ENCODE measurements at places on chromosomes 12 and 14. TPM values are rescaled to one million over a fixed set of nuclear protein-coding genes. Genes with fewer than 3 reads are reported as not detected.
A peak's percentile ranks its signal among the peaks of the same experiment; 100 is the strongest.

Gene LBHD2
- 5.6 TPM for total RNA-seq

Gene MDGA2
- 3.9 TPM for total RNA-seq

Gene MYF6
- total RNA-seq = not detected

Gene NANOG
- 0.50 TPM for total RNA-seq

Gene PROX2
- total RNA-seq = 0.08 TPM

Gene TAS2R20
- total RNA-seq = 2.2 TPM

Gene PARP2
- total RNA-seq = 50.7 TPM

Gene KMT2D
- 169 TPM for total RNA-seq

DNA sequence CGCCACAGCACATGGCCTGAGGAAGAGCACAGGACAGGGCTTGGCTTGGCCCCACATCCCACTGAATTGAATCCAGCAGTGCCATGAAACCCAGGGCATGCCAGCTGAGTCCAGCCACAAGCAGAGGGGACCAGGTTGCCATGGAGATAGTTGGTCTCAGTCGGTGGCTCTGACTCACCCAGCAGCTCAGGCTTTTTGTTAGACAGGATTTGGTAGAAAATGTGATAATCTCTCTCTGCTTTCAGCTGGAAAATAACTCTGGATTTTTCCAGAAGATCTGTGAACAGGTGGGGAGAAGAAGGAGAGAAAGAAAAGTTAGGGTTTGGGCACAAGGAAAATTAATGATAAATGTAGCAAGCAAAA lies 4.8 kb downstream of the MYH7 start:
- H3K27me3 ChIP-seq = no peaks in the 10 kb centered on the region
- no peak overlapping the region for H3K27ac ChIP-seq
- H3K36me3 ChIP-seq = no peaks in the 10 kb centered on the region
- DNase-seq = no peak
- H3K4me1 ChIP-seq = no peaks in the 10 kb centered on the region

- no peak for DNase-seq
- H3K36me3 ChIP-seq = no peaks in the 10 kb centered on the region
- H3K27ac ChIP-seq = no peak overlapping the region
- no peaks in the 10 kb centered on the region for H3K4me1 ChIP-seq
- no peak overlapping the region for H3K4me3 ChIP-seq
- H3K27me3 ChIP-seq = no peaks in the 10 kb centered on the region
These were observed 44.7 kb downstream of the ZFYVE1 start for GRCh38 chr14:72982146-72982708.

GRCh38 chr14:93009471-93010129 lies 86.7 kb downstream of the CHGA start:
- peaks cover 82% of the 10 kb centered on the region for H3K4me1 ChIP-seq
- no peak overlapping the region for H3K4me3 ChIP-seq
- H3K27me3 ChIP-seq = no peaks in the 10 kb centered on the region
- peak; percentile 79 for DNase-seq
- H3K36me3 ChIP-seq = no peaks in the 10 kb centered on the region

- no peak overlapping the region for H3K4me3 ChIP-seq
- H3K27me3 ChIP-seq = no peaks in the 10 kb centered on the region
- H3K27ac ChIP-seq = no peak overlapping the region
- DNase-seq = no peak
These were observed 59.5 kb downstream of the ETNK1 start for GRCh38 chr12:22684140-22685118.

- H3K4me1 ChIP-seq = no peaks in the 10 kb centered on the region
- DNase-seq = no peak
- no peaks in the 10 kb centered on the region for H3K36me3 ChIP-seq
- no peak overlapping the region for H3K4me3 ChIP-seq
- no peak overlapping the region for H3K27ac ChIP-seq
These were observed 791.6 kb downstream of the DIO2 start for GRCh38 chr14:79419571-79420327.

GRCh38 chr12:53944209-53944608 lies 5.6 kb downstream of the HOXC13 start:
- no peak overlapping the region for H3K27ac ChIP-seq
- peaks cover under 1% of the 10 kb centered on the region for H3K27me3 ChIP-seq
- DNase-seq = no peak
- no peak overlapping the region for H3K4me3 ChIP-seq

- no peak for DNase-seq
- H3K36me3 ChIP-seq = no peaks in the 10 kb centered on the region
- no peak overlapping the region for H3K4me3 ChIP-seq
- H3K4me1 ChIP-seq = peaks cover 9% of the 10 kb centered on the region
- no peaks in the 10 kb centered on the region for H3K27me3 ChIP-seq
These were observed 3.8 kb downstream of the MARS1 start for GRCh38 chr12:57491393-57492280.

DNA sequence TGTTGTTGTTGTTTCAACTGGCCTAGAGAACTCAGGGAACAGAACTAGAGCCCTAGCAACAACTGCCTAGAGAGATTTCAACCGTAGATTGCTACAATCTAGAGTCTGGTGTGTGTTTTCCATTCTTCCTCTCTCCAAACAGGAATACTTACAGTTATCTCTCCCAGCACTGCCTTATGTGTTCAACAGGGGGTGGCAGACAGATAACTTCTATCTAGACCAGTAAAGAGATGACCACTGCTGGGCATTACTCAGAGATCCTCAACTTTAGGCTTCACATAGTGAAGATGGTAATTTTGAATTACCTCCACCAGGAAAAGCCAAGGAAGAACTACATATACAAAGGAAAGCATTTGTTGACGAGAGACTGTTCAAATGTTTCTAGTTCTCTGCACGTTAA lies 4.8 kb downstream of the TXNDC16 start:
- H3K27me3 ChIP-seq = no peaks in the 10 kb centered on the region
- H3K36me3 ChIP-seq = no peaks in the 10 kb centered on the region
- peaks cover 28% of the 10 kb centered on the region for H3K4me1 ChIP-seq

DNA sequence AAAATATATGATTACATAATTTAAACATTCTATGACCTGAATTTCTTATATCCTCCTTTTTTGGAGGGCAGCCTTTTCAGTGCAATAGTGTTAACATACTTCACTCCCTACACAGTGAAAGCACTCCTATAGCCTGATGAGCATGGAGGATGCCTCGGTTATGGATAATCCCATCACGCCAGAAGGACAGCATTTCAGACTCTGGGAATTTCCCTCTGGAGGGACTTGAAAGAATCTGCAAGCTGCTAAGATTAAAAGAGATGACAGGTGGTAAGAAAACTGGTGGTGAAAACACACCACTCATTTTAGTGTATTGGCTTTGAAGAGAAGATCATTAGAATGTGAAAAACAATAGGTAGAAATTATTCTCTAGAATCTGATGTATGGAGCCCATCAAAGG lies 99.3 kb upstream of the LMNTD1 start:
- H3K27me3 ChIP-seq = no peaks in the 10 kb centered on the region
- DNase-seq = no peak
- no peaks in the 10 kb centered on the region for H3K4me1 ChIP-seq
- no peak overlapping the region for H3K27ac ChIP-seq
- no peaks in the 10 kb centered on the region for H3K36me3 ChIP-seq
- no peak overlapping the region for H3K4me3 ChIP-seq

DNA sequence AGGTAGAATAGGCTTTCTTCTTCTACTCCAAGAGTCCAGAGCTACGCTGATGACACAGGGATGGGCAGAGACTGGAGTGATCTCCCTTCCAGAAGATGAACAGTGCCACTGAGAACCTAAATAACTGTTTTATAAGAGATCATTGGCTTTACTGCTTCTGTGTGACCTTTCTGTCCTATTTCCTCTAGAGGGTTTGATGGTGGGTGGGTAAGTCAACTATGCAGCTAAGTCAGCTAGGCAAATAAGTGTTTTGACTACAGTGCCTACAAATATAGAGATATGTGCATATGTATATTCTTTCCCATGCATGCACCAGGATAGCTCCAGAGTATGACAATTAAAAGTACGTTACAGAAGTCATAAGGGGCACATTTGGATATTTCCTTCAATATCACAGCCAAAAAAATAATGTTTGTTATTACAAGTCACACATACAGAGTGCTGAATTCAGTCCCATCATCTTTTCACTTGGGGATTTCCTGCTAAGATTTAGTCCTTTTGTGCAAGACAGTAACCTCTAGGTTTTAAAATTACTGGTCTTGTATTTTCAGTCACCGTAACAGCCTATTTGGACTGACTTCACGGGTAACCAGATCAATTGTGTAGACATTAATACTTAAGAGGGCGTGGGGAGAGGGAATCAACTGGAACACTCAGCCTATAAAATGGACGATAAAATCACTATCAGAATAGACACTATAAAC lies 412.6 kb upstream of the SOX5 start:
- H3K27ac ChIP-seq = no peak overlapping the region
- no peaks in the 10 kb centered on the region for H3K4me1 ChIP-seq
- H3K4me3 ChIP-seq = no peak overlapping the region
- H3K27me3 ChIP-seq = no peaks in the 10 kb centered on the region
- no peaks in the 10 kb centered on the region for H3K36me3 ChIP-seq

- no peaks in the 10 kb centered on the region for H3K27me3 ChIP-seq
- H3K4me3 ChIP-seq = no peak overlapping the region
- H3K36me3 ChIP-seq = no peaks in the 10 kb centered on the region
- no peak overlapping the region for H3K27ac ChIP-seq
These were observed 881.9 kb downstream of the GALC start for GRCh38 chr14:87111126-87111525.

- no peaks in the 10 kb centered on the region for H3K27me3 ChIP-seq
- no peak for DNase-seq
- H3K36me3 ChIP-seq = no peaks in the 10 kb centered on the region
- H3K27ac ChIP-seq = no peak overlapping the region
- no peaks in the 10 kb centered on the region for H3K4me1 ChIP-seq
These were observed 990.3 kb downstream of the AACS start for GRCh38 chr12:126055521-126055920.

DNA sequence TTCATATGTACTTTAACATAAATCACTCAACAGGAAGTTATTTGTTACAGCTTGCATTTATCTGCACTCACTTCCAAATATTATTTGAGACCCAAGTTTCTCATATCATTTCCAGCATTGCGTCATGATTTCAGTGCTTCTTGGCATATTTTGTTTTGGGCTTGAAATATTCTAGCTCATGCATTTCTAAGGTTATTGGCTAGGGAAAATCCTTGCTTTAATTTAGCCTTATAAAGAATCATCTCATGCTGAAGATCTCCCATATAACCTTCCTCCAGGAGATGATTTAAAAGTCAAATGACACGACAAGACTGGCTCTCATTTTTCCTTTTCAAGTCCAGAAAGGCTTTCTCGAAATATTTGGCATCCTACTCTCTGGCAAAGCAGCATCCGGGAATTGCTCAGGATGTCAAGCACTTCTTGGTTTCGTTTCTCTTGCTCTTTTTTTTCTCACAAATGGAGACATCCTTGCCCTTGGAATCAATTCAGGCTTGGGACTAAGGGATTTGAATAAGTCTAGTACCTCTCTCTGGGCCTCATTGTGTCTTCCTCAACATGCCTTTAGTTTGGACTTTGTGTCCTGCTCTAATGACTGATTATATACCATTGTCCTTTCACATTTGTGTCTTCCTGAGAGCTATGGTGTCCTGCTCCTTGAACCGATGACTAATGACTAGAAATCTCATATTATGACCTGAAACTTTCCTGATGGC lies 295.0 kb downstream of the RMST start:
- no peaks in the 10 kb centered on the region for H3K4me1 ChIP-seq
- peak overlapping the region; percentile 70 for H3K27ac ChIP-seq
- H3K36me3 ChIP-seq = no peaks in the 10 kb centered on the region
- H3K4me3 ChIP-seq = no peak overlapping the region
- DNase-seq = no peak

GRCh38 chr12:9751204-9752144 lies 9.2 kb downstream of the CD69 start:
- DNase-seq = no peak
- no peaks in the 10 kb centered on the region for H3K4me1 ChIP-seq
- H3K4me3 ChIP-seq = peak overlapping the region; percentile 9

DNA sequence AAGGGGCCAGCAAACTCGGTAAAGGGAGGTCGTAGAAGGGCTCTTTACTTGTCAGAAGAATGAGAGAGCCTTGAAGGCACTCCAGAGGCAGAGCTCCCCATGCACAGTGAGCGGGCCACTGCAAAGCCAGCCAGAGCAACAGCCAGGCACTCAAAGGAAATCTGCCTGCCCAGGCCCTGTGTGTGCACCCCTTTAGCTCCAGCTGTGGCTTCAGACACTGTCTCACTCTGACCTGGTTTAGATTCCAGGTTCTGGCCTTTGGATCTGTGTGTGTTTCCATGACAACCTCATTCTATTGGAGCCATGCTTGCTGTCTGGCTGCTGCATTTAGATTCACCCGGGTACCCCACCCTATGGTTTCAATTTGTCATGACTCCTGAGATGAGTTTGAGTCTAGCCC lies 170.3 kb downstream of the CAPZA3 start:
- no peak overlapping the region for H3K4me3 ChIP-seq
- H3K27ac ChIP-seq = no peak overlapping the region
- no peaks in the 10 kb centered on the region for H3K4me1 ChIP-seq
- no peaks in the 10 kb centered on the region for H3K36me3 ChIP-seq
- no peak for DNase-seq

GRCh38 chr12:11055306-11055705 lies 6.8 kb downstream of the TAS2R46 start:
- no peaks in the 10 kb centered on the region for H3K4me1 ChIP-seq
- H3K4me3 ChIP-seq = no peak overlapping the region
- DNase-seq = no peak
